ENCODE measurements at places on chromosomes 2 and 18. TPM values are rescaled to one million over a fixed set of nuclear protein-coding genes. Genes with fewer than 3 reads are reported as not detected.

- H3K4me1 ChIP-seq, result no peaks in the 10 kb centered on the region
These were observed 69.5 kb downstream of the EVA1A start for GRCh38 chr2:75491129-75491753.

- H3K4me1 ChIP-seq, result peaks cover 3% of the 10 kb centered on the region
- no peak within 1 kb of the TSS for H3K27ac ChIP-seq
- H3K4me3 ChIP-seq, result no peak within 1 kb of the TSS
- H3K36me3 ChIP-seq, result no peaks in the 10 kb centered on the region
These were observed at the start of gene SCYGR4 for GRCh38 chr2:227617316-227618230. Gene SCYGR4, plus strand, starts transcription at chr2:227617498. Its CDS starts 0 bp downstream, at chr2:227617498.

GRCh38 chr2:84996909-84997308, 25.9 kb downstream of the KCMF1 start:
- no peak overlapping the region for H3K4me3 ChIP-seq
- peaks cover 60% of the 10 kb centered on the region for H3K4me1 ChIP-seq
- no peaks in the 10 kb centered on the region for H3K27me3 ChIP-seq

GRCh38 chr2:108640731-108641130, 78.6 kb upstream of the RANBP2 start:
- no peaks in the 10 kb centered on the region for H3K36me3 ChIP-seq
- no peak overlapping the region for H3K4me3 ChIP-seq
- DNase-seq, result no peak
- no peak overlapping the region for H3K27ac ChIP-seq

- no peaks in the 10 kb centered on the region for H3K4me1 ChIP-seq
- no peak for DNase-seq
- no peak overlapping the region for H3K27ac ChIP-seq
- H3K36me3 ChIP-seq, result no peaks in the 10 kb centered on the region
- no peak overlapping the region for H3K4me3 ChIP-seq
These were observed 123.2 kb downstream of the PHLPP1 start for GRCh38 chr18:62838475-62839098.

- H3K36me3 ChIP-seq, result peaks cover under 1% of the 10 kb centered on the region
- H3K27ac ChIP-seq, result peak overlapping the region; percentile 97
- peak overlapping the region; percentile 71 for H3K4me3 ChIP-seq
- DNase-seq, result no peak
- H3K4me1 ChIP-seq, result peaks cover 22% of the 10 kb centered on the region
These were observed 141.3 kb downstream of the MEIS1 start for GRCh38 chr2:66576311-66576560.

DNA sequence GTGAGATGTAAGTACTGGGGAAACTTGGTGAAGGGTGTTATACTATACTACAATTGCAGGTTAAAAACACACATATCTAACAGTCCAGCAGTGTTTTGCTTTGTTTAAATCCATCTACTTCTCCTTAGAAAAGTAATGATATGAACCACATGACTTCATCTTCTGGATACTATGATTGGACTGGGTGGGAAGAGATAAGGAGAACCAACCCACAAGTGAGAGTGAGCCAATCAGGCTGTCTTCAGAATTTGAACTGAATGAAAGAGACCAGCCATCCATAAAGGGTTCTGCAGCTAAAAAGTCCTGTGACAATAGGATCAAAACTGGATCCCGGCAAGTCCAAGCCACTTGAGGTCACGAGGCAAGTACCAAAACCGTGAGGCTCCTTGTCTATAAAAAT, 46.6 kb downstream of the KANSL3 start:
- no peaks in the 10 kb centered on the region for H3K27me3 ChIP-seq
- no peak for DNase-seq
- no peaks in the 10 kb centered on the region for H3K4me1 ChIP-seq
- H3K4me3 ChIP-seq, result no peak overlapping the region

GRCh38 chr2:169136885-169137534, 67.6 kb downstream of the DHRS9 start:
- no peaks in the 10 kb centered on the region for H3K4me1 ChIP-seq
- H3K36me3 ChIP-seq, result no peaks in the 10 kb centered on the region
- no peaks in the 10 kb centered on the region for H3K27me3 ChIP-seq
- DNase-seq, result peak; percentile 57
- H3K27ac ChIP-seq, result no peak overlapping the region

DNA sequence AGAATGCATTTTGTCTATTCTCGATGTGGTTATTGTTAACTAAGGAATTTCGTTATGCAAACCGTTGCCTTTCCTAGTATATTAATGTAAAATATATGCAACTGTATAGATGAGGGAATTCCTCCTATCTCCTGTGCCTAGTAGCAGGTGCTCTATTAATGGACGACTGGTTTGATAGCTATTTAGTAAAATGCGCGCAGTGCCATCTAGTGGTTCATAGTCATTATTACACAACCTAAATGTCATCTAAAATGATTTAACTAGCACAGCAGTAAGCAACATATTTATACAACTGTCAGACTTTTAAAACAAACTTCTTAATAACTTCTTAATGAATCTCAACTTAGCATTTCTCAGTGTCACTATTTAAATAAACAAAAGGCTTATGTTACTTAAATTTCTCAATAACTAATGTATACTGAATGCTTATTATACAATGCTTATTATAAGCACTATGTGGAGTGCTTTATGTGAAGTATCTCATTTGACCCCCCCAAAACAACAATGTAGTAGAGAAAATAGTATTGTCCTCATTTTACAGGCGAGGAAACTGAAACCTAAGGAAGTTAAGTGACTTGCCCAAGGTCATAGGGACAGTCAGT, 77.9 kb downstream of the DTNA start:
- H3K4me1 ChIP-seq, result peaks cover 23% of the 10 kb centered on the region
- DNase-seq, result no peak
- no peaks in the 10 kb centered on the region for H3K36me3 ChIP-seq
- H3K4me3 ChIP-seq, result no peak overlapping the region

DNA sequence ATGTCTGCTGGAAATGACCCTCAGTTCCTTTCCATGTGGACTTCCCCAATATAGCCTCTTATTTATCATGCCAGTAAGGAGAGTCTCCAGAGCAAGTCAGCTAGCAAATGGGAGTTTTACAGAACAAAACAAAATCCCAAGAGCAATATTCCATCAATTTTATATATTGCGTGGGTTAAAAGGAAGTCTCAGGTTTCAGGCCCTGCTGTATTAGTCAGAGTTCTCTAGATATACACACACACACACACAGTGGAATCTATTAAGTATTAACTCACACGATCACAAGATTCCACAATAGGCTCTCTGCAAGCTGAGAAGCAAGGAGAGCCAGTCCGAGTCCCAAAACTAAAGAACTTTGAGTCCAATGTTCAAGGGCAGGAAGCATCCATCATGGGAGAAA, 102.8 kb upstream of the MAP2 start:
- no peak overlapping the region for H3K27ac ChIP-seq
- DNase-seq, result no peak
- H3K27me3 ChIP-seq, result no peaks in the 10 kb centered on the region
- no peak overlapping the region for H3K4me3 ChIP-seq
- H3K36me3 ChIP-seq, result no peaks in the 10 kb centered on the region
- no peaks in the 10 kb centered on the region for H3K4me1 ChIP-seq

- H3K27ac ChIP-seq, result no peak overlapping the region
- no peak overlapping the region for H3K4me3 ChIP-seq
- DNase-seq, result no peak
- H3K4me1 ChIP-seq, result peaks cover 5% of the 10 kb centered on the region
- no peaks in the 10 kb centered on the region for H3K36me3 ChIP-seq
These were observed 11.3 kb upstream of the SPATA3 start for GRCh38 chr2:230984393-230985220.

DNA sequence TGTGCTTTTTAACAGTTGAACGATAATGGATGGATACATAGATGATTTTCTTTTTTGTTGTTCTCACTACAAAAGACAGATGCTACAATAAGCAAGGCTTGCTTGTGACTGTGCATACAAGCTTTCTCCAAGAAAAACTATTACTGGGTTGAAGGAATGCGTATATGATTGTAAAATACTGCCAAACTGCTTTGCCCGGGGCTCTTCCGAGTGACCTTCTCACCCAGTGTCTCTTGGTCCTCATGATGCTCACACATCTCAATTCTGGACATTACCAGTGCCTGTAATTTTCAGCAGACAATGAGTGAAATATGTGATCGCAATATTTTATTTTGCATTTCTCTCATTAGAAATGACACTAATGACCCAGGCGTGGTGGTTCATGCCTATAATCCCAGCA, 35.9 kb downstream of the INPP5D start:
- H3K27me3 ChIP-seq, result no peaks in the 10 kb centered on the region
- H3K4me1 ChIP-seq, result no peaks in the 10 kb centered on the region
- DNase-seq, result no peak
- no peak overlapping the region for H3K27ac ChIP-seq

GRCh38 chr2:33457556-33458247, 18.7 kb upstream of the RASGRP3 start:
- H3K27ac ChIP-seq, result peak overlapping the region; percentile 62
- peaks cover 25% of the 10 kb centered on the region for H3K4me1 ChIP-seq
- H3K36me3 ChIP-seq, result no peaks in the 10 kb centered on the region
- H3K4me3 ChIP-seq, result no peak overlapping the region

- no peaks in the 10 kb centered on the region for H3K27me3 ChIP-seq
- peak overlapping the region; percentile 59 for H3K27ac ChIP-seq
- DNase-seq, result no peak
- H3K36me3 ChIP-seq, result no peaks in the 10 kb centered on the region
These were observed 110.2 kb downstream of the MDH1 start for GRCh38 chr2:63698786-63699548.

GRCh38 chr2:29920631-29921559, 491 bp downstream of the ALK start:
- no peaks in the 10 kb centered on the region for H3K36me3 ChIP-seq
- no peak for DNase-seq
- peaks cover 79% of the 10 kb centered on the region for H3K27me3 ChIP-seq

- H3K27me3 ChIP-seq, result no peaks in the 10 kb centered on the region
- DNase-seq, result no peak
These were observed 964.7 kb upstream of the ZEB2 start for GRCh38 chr2:145484448-145485097.

DNA sequence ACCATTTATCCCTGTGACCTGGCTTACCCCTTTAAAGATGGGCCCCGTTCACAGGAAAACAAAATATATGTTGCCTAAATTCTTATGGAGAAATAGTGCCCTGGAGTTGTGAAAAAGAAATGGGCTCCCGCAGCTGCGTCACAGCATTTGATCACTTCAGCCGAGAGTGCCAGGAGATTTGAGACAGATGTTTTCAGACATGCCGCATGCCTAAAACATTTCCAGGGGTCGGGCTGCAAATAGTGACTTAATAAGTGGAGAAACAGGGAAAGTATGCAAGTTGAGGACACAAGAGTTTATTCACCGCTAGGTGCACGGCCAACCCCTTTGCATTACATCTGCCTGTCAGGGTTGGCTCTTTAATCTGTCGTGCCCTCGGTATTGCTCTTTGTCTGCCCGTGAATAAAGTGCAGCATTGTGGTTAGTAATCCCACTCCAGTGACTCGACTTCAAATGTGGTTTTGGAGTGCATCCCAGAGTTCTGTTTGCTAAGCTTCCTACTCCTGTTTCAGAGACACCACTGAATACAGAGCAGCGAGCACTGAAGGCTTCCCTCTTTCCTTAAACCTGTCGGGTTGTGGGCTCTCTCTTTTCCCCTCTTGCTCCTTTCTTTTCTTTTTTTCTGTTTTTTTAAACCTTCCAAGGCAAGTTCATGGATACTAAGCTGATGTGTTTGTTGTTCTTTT, 187.5 kb downstream of the LTBP1 start:
- peaks cover 73% of the 10 kb centered on the region for H3K4me1 ChIP-seq
- H3K36me3 ChIP-seq, result no peaks in the 10 kb centered on the region
- peak overlapping the region; percentile 59 for H3K4me3 ChIP-seq
- H3K27me3 ChIP-seq, result no peaks in the 10 kb centered on the region
- DNase-seq, result peak; percentile 93
- peak overlapping the region; percentile 85 for H3K27ac ChIP-seq

GRCh38 chr2:1588978-1589621, 155.2 kb downstream of the PXDN start:
- no peaks in the 10 kb centered on the region for H3K27me3 ChIP-seq
- DNase-seq, result no peak
- H3K36me3 ChIP-seq, result no peaks in the 10 kb centered on the region
- H3K4me1 ChIP-seq, result peaks cover 37% of the 10 kb centered on the region

EML6 gene
- 0.78 TPM for total RNA-seq

ASIC4 gene
- total RNA-seq, result not detected

UGT1A5 gene
- not detected for total RNA-seq

COL3A1 gene
- total RNA-seq, result 480 TPM

IL36G gene
- not detected for total RNA-seq

RPL37A gene
- total RNA-seq, result 1,915 TPM

RAB31 gene
- total RNA-seq, result 94.0 TPM

UNC80 gene
- total RNA-seq, result 0.11 TPM

ATP6V1C2 gene
- total RNA-seq, result 0.17 TPM

ANKRD30BL gene
- total RNA-seq, result not detected

RNF152 gene
- total RNA-seq, result 10.2 TPM

ERMN gene
- total RNA-seq, result not detected

FN1 gene
- 4,873 TPM for total RNA-seq

ANKRD30B gene
- not detected for total RNA-seq
